ENCODE measurements at places on chromosomes 12 and 14.

DNA sequence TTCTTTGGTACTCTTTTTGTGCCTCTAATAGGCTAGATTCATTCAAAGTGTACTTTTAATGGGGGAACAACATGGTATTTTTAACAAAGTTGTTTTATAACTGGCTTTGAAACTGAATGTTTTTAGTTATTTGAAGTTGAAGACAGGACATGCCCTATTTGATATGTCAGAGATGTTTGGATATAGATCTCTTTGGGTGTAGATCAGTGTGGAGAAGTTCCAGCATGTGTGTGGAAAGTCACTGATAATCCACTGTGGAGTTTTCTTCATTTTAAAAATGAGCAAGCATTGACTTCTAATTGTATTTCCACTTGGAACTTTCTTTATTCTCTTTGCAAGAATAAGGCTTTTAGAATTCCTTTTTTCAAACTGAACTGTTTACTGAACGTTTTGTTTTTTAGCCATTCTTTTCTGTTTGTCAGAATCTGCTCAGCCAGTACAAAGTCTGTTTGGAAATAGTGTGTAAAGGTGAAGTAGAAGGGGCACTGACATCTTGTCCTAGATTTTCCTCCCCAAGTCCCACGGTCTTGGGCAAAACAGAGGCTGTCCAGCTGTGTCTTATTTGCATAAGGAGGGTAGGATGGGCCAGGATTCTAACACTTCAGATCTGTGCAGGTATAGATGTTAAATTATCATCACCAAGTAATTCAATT lies 35.0 kb downstream of the TDP1 start:
- no peak for DNase-seq

GRCh38 chr14:79328863-79329262 lies 882.4 kb downstream of the DIO2 start:
- DNase-seq, result no peak

DNA sequence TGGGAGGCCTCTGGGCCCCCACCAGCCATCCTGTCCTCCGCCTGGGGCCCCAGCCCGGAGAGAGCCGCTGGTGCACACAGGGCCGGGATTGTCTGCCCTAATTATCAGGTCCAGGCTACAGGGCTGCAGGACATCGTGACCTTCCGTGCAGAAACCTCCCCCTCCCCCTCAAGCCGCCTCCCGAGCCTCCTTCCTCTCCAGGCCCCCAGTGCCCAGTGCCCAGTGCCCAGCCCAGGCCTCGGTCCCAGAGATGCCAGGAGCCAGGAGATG lies 729 bp upstream of the GAPDH start:
- no peak for DNase-seq

DNA sequence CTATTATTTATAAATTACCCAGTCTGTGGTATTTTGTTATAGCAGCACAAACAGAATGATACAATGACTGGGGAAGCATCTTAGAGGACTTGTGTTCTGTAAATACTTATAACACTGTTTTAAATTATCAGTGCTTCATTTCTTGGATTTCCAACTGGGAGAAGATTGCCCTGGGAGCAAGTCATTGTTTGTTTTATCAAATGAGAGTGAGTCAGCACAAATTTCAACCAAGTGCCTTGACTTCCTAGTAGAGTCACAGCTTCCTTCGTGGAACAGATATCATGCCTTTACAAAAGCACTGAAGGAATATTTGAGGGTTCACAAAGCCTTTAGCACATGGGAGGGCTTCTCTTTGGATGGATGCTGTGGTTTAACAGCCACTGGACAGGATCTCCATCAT lies 234.1 kb downstream of the KTN1 start:
- DNase-seq, result no peak

DNA sequence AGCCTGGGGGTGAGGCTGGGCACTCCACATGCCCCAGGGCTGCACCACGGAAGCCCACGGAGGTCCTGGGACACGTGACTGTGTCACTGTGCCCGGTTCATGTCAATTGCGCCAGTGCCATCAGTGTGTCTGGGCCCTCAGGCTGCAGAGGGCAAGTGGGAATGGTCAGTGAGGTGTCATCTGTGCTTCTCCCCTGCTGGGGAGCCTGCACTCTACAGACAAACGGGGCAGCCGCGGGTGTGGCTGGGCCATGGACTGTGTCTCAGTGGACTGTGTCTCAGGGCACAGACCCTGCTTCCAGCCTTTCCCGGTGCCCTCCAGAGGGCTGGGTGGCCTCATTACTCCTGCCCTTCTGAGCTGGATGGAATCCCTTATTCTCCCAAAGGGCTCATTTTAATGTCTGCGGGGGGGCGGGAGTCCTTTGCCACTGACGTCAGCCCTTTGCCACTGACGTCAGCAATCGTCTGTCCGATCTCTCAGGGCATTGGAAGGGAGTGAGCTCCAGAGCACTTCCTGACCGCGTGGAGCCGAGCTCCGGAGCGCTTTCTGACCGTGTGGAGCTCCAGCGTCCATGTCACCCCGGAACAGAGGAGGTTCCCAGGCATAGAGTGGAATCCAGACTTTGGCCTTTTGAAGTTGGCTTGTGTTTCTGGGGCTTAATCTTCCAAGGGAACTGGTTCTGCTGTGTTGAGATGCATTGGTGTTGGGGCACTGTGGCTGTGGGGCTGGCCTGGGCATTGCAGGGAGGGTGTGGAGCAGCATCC lies 72.4 kb downstream of the ADGRD1 start:
- no peak for DNase-seq

- DNase-seq, result no peak
Measured at GRCh38 chr12:69330475-69331473, 17.4 kb upstream of the LYZ start.

DNA sequence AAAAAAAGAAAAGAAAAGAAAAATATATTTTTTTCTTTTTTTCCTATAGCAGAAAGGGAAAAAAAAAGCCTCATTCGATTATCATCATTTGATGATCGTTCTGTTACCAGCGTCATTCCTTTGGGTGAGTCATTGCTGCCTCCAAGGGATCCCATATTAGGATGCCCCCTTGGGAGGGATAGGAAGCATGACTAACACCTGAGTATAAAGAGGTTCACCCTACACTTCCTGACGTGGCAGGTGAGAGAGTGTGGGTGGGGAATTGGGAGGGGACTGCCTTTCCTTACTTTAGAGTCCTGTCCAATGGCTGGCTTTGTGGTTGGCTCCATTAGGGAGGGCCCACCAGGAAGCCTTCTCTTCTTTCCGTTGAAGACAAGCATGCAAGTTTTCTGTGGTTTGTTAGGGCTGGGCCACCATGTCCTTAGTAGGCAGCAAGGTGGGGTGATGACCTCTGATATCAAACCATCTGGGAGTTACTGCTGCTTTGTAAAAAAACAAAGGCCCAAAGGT lies 56.1 kb upstream of the FUT8 start:
- DNase-seq, result no peak

GRCh38 chr14:105294142-105294597 lies 6.6 kb downstream of the BRF1 start:
- DNase-seq, result no peak

GRCh38 chr14:64200170-64200569 lies 94.0 kb downstream of the ESR2 start:
- no peak for DNase-seq

- DNase-seq, result no peak
Measured at GRCh38 chr12:91056488-91056887, 1.3 kb downstream of the KERA start.

DNA sequence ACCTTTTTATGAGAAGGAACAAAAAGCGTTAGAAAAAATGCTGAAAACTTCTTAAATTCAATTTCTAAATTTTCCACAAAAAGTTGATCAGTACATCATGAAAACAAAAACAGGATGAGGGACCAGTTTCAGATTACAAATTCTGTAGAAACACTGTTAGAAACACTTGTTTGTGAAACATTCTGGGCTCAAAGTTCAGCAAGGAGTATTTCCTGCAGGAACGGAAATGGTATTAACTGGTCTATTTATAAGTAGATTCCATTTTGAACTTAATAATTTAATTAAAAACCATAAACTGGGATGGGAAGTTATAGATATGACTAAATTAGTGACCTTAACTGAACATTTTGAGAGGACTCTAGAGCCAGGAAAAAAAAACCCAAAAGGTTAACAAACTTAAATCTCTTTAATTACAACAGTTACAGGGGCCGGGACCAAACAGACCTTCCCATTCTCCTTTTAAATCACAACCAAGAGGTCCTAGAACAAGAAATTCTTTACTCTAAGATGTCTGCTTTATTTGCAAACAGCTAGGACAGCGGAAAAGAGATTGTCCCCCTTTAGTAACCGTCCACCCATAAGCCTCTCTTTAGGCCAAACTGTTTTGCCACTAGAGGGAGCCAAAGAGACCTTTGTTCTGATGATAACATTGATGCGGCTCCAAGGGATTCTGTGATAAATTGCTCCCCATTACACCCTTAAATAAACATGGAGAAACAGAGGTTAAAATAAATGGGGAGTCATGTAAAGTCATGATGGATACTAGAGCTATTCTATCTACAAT lies 69.0 kb upstream of the RERGL start:
- DNase-seq, result no peak

GRCh38 chr12:25388183-25388582 lies 137.5 kb upstream of the KRAS start:
- no peak for DNase-seq

- no peak for DNase-seq
Measured at GRCh38 chr14:39107591-39107996, 4.6 kb upstream of the SEC23A start.

DNA sequence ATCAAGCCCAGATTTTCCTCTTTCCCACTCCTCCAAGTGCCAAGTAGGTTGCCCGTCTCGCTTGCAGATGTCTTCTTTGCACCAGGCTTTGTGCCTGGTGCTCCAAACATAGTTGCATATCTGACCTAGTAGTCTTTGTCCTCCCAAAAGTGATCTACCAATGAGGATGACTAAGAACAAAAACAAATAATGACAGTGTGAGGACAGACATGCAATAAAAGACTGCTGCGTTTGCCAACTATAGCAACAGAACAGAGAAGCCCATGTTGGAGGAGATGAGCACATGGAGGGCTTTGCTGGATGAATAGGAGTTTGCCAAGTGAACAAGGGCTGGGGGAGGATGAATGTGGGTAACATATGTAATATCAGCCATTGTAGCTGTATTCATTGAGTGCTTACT lies 15.6 kb downstream of the DTX1 start:
- DNase-seq, result no peak

- no peak for DNase-seq
Measured at GRCh38 chr12:40222247-40222646, 2.5 kb upstream of the LRRK2 start.

GRCh38 chr14:102916347-102917055 lies 6.0 kb upstream of the AMN start:
- DNase-seq, result no peak

GRCh38 chr14:74391479-74391878 lies 34.5 kb downstream of the SYNDIG1L start:
- no peak for DNase-seq

All from progenitor cell of endocrine pancreas (in vitro differentiated cells).